GM06990 (cell line): ENCODE measurements at places on chromosomes 6 and 20.

GRCh38 chr20:24952376-24953208 is 3.5 kb downstream of the CST7 start:
- no peak for DNase-seq

- no peak for DNase-seq
Measured at GRCh38 chr6:5617179-5617578, 355.9 kb downstream of the FARS2 start.

DNA sequence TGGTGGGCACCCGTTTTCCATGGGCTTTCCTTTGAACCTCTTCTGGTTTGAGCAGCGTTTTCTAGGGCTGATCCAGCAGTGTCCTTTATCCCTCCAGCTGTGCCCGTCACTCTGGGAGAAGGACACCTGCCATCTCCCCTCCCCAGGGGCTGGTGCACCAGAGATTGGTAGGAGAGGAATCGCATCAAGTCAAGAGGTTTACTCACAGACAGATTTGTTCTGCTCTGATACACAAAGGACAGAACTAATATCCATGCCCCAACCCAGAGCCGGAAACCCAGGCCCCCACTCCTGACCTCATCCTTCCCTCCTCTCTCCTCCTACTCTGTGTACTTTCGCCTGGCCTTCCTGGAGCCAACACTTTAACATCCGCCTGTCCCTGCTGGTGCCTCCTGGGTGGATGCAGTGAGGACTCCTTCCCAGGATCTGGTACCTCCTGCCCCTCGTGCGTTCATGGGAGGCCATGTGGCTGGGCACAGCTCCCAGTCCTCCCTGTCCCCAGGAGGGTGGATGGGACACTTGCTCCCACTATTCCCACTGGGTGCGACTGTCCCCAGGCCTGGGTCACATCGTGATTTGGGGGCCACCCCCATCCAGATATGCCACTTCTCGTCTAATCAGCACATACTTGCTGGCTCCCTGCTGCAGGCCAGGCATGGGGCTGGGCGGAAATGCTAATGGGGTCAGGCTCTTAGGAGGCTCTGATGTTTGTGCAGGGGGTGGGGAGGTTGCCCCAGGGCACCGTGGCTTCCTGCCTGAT is 286.3 kb downstream of the CDH4 start:
- DNase-seq: no peak

DNA sequence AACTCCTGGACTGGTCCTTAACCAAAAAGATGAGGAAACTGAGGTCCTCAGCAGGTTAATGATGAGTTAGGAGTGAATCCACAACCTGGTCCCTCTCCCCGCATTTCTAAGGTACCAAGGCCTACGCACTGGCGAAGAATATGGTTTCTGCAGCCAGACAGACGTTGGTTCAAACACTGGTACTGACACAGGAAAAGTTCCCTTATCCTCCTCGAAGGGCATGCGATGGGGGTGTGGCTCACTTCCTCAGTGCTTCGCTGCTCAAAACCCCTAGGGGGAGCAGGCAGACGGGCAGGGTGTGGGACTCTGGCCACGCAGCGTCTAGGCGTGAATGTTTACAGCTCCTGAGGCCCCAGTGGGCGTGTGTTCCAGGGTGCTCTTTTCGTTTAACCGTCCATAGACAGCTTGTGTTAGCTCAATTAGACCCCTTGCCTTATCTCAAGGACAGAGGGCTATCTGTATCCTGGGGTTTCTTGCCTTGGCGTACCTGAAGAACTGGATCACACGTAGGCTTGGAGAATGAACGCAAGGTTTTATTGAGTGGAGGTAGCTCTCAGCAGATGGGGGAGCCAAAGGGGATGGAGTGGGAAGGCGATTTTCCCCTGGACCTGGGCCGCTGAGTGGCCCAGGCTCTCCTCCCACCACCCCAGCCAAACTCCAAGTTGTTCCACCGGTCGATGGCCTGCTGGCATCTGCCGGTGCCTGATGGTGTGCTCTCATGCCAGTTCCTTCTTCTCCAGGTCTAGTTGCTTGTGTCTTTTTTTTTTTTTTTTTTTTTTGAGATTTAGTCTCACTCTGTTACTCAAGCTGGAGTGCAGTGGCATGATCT is 31.8 kb upstream of the PTPN1 start:
- no peak for DNase-seq

DNA sequence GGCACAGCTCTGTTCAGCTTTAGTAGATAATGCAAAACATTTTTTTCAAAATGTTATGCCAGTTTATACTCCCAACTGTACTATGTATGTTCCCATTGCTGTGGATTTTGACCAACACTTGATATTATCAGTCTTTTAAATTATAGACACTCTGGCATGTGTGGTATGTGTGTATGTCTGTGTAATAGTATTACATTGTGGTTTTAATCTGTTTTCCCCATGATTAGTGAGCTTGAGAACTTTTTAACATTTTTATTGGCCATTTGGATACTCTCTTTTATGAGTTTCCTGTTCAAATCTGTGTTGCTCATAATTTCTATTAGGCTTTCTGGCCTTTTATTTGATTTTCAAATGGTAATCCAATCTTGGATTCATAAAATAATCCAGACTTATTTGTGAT is 69.2 kb upstream of the TXNDC5 start:
- no peak for DNase-seq

- no peak for DNase-seq
Measured at GRCh38 chr6:106216527-106216926, 109.0 kb downstream of the ATG5 start.

DNA sequence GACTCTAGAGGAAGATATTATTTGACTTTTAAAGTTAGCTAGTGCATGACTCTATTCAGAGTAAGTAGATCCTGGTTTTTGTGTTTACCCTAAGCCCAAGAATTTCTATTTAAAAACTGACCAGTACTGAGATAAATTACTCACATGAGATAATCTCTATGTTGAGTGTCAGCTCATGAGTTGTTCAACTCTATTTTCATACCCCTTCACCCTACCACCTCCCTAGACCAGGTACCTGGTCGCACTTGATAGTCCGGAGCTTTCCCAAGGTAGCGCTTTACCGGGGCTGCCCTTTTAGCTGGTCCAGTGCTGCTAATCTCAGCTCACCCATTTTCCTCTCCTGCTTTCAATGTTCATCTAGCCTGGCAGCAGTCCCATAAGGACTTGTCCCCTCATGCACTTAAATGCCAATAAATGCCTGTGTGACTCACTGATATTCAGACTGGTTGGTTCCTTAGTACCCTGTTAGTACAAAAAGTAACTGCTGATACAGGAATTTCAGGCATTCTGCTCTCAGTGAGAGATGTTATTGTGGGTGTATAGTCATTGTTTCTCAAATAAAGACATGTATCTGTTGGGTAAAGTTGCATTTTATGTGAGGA is 503.9 kb downstream of the ADGRB3 start:
- DNase-seq: no peak

DNA sequence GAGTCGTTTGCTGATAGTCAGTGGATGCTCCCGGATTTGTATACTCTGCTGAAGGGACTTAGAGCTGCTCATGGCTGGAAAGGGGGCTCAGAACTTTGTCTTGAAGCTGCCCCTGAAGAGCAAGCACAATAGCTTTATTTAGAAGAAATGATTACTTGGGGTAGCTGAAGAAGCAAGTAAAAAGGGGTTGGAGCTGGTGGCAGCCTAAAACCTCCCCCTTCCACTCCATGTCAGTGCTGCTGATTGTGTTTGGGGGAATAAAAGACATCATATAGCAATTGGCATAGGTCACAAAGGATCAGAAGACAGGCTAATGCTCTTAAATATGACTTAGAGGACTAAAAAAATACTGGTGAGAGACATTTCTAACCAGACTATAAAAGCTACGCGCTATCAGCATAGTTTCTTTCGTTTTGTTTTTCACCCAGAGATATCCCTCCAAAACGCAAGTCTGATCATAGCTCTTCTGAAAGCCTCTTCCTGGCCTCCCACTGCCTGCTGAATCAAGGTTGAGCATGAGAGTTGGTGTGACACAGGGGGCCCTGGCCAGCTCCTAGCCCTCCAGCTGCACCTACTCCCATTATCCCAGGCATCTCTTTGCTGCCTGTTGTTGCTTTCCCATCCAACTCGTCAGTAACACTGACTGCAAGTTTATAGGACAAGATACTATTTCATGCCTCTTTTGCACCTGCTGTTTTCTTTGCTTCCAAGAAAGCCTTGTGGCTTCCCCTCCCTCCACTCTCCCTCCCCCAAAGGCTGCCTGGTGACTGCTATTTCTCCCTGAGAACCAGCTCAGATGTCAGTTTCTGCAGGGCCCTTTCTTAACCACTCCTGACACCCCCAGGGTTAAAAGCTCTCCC is 33.9 kb upstream of the SGK1 start:
- no peak for DNase-seq

DNA sequence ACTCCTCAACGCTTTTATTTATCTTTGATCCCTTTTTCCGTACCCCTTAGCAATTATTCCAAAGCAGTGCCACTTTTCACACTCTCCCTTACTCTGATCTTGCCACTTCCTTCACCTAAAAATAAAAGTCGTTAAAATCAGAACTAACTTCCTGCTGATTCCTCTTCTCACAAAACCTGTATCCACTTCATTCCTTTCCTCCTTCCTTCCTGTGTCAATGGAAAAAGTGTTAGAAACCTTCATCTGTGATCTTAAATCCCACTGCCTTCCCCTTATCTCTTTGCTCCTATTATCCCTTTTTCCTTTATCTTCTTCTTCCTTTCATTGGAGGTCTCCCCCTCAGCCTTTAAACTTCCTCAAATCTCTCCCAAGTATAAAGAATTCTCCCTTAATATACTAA is 49.2 kb downstream of the GOPC start:
- no peak for DNase-seq

GRCh38 chr20:21391972-21392352 is 5.4 kb downstream of the NKX2-4 start:
- no peak for DNase-seq

GRCh38 chr6:54097753-54098152 is 13.5 kb upstream of the MLIP start:
- no peak for DNase-seq

GRCh38 chr6:140908505-140908904 is 1224.2 kb upstream of the GJE1 start:
- no peak for DNase-seq

DNA sequence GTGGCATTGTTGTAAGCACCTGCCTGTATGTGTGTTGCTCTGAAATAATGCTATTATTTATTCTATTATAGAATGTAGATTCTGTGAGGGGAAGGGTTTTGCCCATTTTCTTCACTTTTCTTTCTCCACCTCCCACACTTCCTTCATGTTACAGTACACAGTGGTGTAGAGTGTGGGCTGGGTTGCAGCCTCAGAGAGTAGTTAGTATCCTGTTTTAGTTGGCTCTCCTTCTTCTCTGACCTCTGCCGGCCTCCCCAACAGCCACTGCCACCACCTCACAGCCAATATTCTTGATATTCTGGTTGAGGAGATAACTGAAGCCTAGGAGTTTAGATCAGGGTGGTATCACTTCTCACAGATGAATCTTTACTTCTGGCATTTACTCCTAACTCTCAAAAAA is 143.4 kb downstream of the BCKDHB start:
- DNase-seq: no peak

GRCh38 chr6:37653933-37654565 is 43.6 kb downstream of the MDGA1 start:
- DNase-seq: peak; percentile 34

DNA sequence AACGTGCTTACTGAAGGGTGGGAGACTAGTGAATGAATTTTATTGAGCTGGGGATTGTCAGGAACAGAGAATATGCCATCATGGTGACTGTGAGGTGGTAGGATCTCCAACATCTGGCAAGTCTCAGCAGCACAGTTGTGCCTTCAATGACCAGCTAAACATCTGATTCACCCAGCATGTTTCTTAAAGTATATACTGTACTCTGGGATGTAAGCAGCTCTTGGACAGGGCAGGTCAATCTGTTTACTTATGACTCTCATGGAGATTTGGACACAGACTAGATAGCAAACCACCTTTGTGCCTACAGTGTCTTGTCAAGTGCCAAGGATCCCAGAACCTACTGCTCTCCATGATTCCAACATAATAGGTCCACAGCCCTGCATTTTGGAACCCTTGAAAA is 801.0 kb upstream of the CITED2 start:
- DNase-seq: no peak

GRCh38 chr6:130713144-130713543 is 114.1 kb upstream of the SMLR1 start:
- no peak for DNase-seq

GRCh38 chr6:118240878-118241528 is 307.1 kb upstream of the PLN start:
- DNase-seq: no peak

- peak; percentile 45 for DNase-seq
Measured at GRCh38 chr6:80163754-80164187, 57.3 kb downstream of the BCKDHB start.

DNA sequence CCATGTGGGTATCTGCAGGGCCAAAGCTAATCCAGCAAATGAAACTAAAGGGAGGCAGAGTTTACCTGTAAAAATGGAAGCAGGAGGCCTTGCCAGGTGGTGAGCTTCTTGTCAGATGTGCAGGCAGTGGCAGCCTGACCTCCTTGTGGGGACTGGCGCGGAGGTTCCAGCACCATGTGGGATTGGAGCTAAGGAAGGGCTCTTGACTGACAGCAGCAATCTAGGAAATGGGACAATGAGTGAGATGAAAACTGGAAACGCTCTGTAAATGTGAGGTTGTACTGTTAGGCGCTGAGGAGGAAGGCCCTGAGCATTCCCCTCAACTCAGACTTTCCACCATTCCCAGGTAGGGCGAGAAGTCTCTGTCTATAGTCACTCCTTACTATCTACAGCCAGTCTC is 81.8 kb upstream of the ARMC2 start:
- DNase-seq: no peak
